ENCODE measurements at places on chromosomes 5 and 9. TPM values are rescaled to one million over a fixed set of nuclear protein-coding genes. Genes with fewer than 3 reads are reported as not detected.

DNA sequence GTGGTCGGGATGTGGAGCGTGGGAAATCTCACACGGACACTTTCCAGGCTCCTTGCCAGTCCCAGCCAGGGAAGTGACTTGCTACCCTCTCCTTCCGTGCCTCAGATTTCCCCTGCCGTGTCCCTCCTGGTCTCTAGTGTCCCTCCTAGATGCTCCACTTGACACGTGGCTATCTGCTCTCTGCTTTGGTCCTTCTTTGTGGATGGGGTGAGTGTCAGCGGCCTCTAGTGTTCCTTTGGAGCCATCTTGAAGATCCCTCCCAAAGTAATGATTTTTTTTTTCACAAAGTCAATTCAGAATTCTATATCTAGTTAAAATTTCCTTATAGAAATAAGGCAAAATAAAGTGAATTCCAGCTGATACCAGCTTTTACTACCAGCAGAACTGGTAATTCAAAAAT is 117.7 kb downstream of the MRPL36 start:
- no peaks in the 10 kb centered on the region for H3K27me3 ChIP-seq
- no peak overlapping the region for H3K27ac ChIP-seq
- no peaks in the 10 kb centered on the region for H3K36me3 ChIP-seq

- H3K27me3 ChIP-seq: no peaks in the 10 kb centered on the region
- H3K4me1 ChIP-seq: no peaks in the 10 kb centered on the region
- no peak overlapping the region for H3K27ac ChIP-seq
- H3K4me3 ChIP-seq: no peak overlapping the region
Observed at GRCh38 chr5:87022415-87022814, 245.3 kb upstream of the RASA1 start.

DNA sequence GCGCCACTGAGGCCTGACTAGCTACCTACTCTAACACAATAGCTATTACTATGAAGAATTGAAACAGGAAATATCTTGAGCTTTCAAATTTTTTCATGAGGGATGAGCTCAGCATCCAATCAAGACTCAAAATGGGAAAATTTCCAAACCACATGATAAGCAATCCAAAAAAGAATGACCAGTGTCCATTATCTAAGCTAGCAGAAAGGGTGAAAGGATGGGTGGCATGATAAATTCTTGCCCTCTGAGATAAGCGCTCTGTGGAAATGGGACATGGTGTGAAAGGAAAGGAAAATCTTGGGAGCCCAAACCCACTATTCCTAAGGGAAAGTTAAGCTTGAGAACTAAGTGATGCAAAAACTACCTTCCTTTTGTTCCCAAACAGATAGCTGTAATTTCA is 170.2 kb upstream of the NREP start:
- no peaks in the 10 kb centered on the region for H3K36me3 ChIP-seq
- H3K4me3 ChIP-seq: no peak overlapping the region
- no peak overlapping the region for H3K27ac ChIP-seq

- H3K27ac ChIP-seq: no peak overlapping the region
- H3K27me3 ChIP-seq: no peaks in the 10 kb centered on the region
- no peaks in the 10 kb centered on the region for H3K36me3 ChIP-seq
- no peaks in the 10 kb centered on the region for H3K4me1 ChIP-seq
- H3K4me3 ChIP-seq: no peak overlapping the region
Observed at GRCh38 chr5:96637196-96637595, 25.0 kb upstream of the CAST start.

FBP2 gene
- 105 TPM for total RNA-seq

Data from muscle of leg (tissue), 16 donors.